Ascending aorta (tissue), 2 donors: ENCODE measurements at places on chromosomes 6 and 20. TPM values are rescaled to one million over a fixed set of nuclear protein-coding genes. Genes with fewer than 3 reads are reported as not detected.

Gene SLC24A3
- total RNA-seq, result 12.9 TPM

Gene CAP2
- total RNA-seq, result 7.1 TPM

DNA sequence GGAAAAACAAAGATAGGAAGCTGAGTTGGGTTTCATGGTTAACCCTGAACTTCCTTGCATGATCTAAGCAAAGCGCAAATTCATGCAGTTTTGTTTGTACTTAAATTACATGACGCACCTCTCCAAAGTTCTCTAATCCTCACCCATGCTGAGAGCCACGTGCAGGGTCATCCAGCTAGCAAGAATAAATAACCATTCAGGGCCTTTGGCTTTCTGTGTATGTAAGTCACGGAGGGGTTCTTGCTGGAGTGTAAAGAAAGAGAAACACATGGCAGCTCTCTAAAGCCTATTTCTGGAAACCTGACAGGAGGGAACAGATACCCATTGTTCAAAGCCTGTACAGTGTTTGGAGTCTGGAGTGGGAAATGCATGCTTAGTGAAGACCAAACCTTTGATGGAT, 171.7 kb upstream of the CCN2 start:
- no peaks in the 10 kb centered on the region for H3K36me3 ChIP-seq
- no peaks in the 10 kb centered on the region for H3K27me3 ChIP-seq
- H3K4me1 ChIP-seq, result no peaks in the 10 kb centered on the region
- no peak overlapping the region for H3K27ac ChIP-seq
- no peak overlapping the region for H3K4me3 ChIP-seq

Gene SULF2
- 194 TPM for total RNA-seq

DNA sequence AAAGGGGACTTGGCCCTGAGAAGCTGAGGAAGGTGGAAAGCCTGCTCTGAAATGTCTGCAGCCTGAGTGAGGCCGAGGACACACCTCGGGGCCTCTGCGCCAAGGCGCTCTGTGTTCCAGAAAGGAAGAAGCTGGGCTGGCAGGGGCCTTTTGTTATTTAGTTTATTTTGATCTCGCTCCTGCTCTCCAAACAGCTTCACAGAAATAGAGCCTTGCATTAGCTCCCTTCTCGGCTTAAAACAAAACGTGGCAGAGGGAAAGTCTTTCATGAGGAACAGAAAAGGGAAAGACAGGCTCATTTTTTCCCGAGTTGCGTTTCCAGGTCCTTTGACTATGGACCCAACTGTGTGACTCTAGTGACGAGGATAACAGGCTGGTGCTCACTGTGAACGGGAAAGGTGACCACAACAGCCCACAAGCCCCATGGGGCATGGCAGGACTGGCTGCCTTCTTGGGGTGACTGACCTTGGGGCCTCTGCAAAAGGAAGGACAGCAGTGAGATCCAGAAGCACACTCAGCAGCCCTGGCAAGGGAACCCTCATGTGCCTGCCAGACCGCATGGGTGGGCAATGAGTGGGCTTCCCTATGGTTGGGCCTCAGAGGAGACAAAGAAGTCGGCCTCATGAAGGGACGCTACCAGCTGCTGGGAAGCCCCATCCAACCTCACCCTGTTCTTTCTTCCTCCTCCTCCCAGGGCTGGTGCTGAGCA, 18.7 kb downstream of the LEMD2 start:
- peaks cover 12% of the 10 kb centered on the region for H3K4me1 ChIP-seq
- peaks cover 31% of the 10 kb centered on the region for H3K36me3 ChIP-seq
- H3K27me3 ChIP-seq, result no peaks in the 10 kb centered on the region
- peak overlapping the region; percentile 92 for H3K27ac ChIP-seq

GRCh38 chr20:61436667-61437279, 184.7 kb downstream of the CDH4 start:
- H3K27ac ChIP-seq, result no peak overlapping the region
- DNase-seq, result no peak
- no peak overlapping the region for H3K4me3 ChIP-seq

Gene FILIP1
- total RNA-seq, result 13.6 TPM

DNA sequence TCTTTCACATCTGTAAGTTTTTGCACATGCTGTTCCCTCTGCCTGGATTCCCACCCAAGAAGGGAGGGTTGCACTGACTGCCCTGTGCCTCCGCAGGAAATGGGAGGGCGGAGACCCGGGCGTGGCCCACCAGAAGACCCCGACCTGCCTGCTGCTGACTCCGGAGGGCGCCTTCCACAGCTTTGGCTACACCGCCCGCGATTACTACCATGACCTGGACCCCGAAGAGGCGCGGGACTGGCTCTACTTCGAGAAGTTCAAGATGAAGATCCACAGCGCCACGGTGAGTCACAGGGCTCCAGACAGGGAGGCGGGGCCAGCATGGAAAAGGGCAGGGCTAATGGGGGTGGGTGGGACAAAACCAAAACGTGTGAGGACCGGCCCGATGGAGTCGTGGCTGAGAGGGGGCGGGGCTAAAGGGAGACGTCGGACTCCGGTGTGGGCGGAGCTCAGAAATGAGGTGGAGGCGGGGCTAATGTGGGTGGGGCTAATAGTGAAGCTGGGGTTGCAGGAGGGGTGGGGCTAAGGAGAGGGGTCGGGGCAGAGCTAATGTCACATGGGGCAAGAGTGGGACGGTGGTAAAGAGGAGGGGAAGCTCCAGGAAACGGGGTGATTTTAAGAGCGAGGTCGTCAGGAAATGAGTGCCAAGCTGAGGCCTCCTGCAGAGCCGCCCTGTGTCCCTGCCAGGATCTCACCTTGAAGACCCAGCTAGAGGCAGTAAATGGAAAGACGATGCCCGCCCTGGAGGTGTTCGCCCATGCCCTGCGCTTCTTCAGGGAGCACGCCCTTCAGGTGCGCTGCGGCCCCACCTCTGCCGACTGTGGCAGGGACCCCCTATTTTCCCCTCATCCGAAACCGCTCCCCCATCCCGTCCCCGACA, 12.6 kb downstream of the HSPA12B start:
- H3K27me3 ChIP-seq, result no peaks in the 10 kb centered on the region
- H3K27ac ChIP-seq, result no peak overlapping the region
- H3K36me3 ChIP-seq, result no peaks in the 10 kb centered on the region

- H3K27me3 ChIP-seq, result no peaks in the 10 kb centered on the region
- DNase-seq, result no peak
- H3K36me3 ChIP-seq, result no peaks in the 10 kb centered on the region
These were observed 110.1 kb upstream of the HDAC2 start for GRCh38 chr6:114080891-114081510.

GRCh38 chr6:5191222-5191621, 69.5 kb downstream of the LYRM4 start:
- H3K4me1 ChIP-seq, result no peaks in the 10 kb centered on the region
- H3K36me3 ChIP-seq, result no peaks in the 10 kb centered on the region
- no peak for DNase-seq
- H3K27ac ChIP-seq, result no peak overlapping the region
- H3K4me3 ChIP-seq, result no peak overlapping the region
- no peaks in the 10 kb centered on the region for H3K27me3 ChIP-seq

GRCh38 chr20:54219751-54220426, 12.0 kb downstream of the PFDN4 start:
- H3K4me1 ChIP-seq, result peaks cover 21% of the 10 kb centered on the region
- no peaks in the 10 kb centered on the region for H3K27me3 ChIP-seq
- no peak overlapping the region for H3K4me3 ChIP-seq
- H3K36me3 ChIP-seq, result peaks cover 11% of the 10 kb centered on the region
- no peak for DNase-seq

Gene NMBR
- not detected for total RNA-seq

DNA sequence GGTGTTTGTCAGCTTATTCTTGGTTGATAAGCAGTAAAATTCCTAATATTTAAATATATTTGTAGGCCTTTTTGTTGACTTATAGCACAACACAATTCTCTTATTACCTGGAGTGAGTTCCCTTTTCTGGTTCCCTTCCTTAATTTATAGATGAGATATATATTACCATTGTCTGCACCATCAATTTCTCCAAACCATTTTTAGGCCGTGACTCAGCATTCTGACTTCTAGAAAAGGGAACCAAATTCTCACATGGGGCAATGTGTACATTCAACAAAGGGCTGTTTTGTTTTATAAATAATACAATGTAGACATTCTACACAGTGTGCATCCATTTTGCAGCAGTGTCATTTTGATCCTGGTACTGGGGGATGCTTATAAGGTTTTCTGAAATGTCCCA, 52.8 kb downstream of the NCOA7 start:
- no peak for DNase-seq
- H3K4me3 ChIP-seq, result no peak overlapping the region
- H3K4me1 ChIP-seq, result no peaks in the 10 kb centered on the region
- H3K36me3 ChIP-seq, result no peaks in the 10 kb centered on the region
- H3K27ac ChIP-seq, result no peak overlapping the region

DNA sequence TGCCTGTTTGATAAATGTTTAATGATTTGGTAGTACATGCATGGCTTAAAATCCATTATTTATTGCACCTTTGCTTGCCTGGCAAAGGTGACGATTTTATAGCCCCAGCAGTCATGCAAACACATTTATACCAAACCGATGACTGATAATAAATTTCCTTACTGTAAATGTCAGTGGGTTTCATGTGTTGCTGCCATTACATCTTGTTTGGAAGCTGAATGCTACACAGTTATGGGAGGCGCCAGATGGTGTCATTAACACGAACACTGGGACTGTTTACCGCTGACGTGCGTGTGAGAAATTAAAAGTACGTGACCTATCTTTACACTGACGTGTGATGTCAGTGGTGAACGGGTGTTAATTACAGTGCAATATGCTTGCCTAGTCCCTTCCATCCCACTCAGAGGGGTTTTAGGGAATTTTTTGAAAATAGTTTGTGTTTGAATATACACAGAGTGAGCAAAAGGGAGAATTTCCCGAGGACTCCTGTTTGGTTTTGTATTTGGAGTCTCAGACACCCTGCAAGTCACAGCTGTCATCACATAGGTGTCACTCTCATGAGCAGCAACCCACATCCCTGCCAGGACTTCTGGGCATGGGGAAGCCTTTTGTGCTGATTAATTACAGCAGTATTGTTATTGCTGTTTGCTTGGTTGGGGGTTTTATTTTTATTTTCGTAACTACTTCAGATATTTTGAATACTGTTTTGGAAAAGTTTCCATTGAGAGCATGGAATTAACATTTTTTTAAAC, 151.8 kb upstream of the INSM1 start:
- no peaks in the 10 kb centered on the region for H3K36me3 ChIP-seq
- no peaks in the 10 kb centered on the region for H3K4me1 ChIP-seq
- H3K27me3 ChIP-seq, result no peaks in the 10 kb centered on the region
- H3K4me3 ChIP-seq, result no peak overlapping the region
- DNase-seq, result no peak

GRCh38 chr6:12967686-12968085, 251.1 kb downstream of the PHACTR1 start:
- no peak for DNase-seq
- no peaks in the 10 kb centered on the region for H3K36me3 ChIP-seq
- peak overlapping the region; percentile 66 for H3K27ac ChIP-seq
- H3K4me3 ChIP-seq, result no peak overlapping the region

- H3K27ac ChIP-seq, result no peak overlapping the region
- H3K36me3 ChIP-seq, result no peaks in the 10 kb centered on the region
- H3K27me3 ChIP-seq, result no peaks in the 10 kb centered on the region
- no peak overlapping the region for H3K4me3 ChIP-seq
- peaks cover 3% of the 10 kb centered on the region for H3K4me1 ChIP-seq
- no peak for DNase-seq
These were observed 105.8 kb downstream of the JARID2 start for GRCh38 chr6:15351631-15352030.

GRCh38 chr6:42748203-42748898, 2.4 kb upstream of the TBCC start:
- H3K27ac ChIP-seq, result peak overlapping the region; percentile 88
- H3K4me1 ChIP-seq, result peaks cover 10% of the 10 kb centered on the region
- no peak for DNase-seq
- no peaks in the 10 kb centered on the region for H3K36me3 ChIP-seq
- H3K4me3 ChIP-seq, result peak overlapping the region; percentile 83

- no peaks in the 10 kb centered on the region for H3K4me1 ChIP-seq
- no peak for DNase-seq
- H3K27me3 ChIP-seq, result no peaks in the 10 kb centered on the region
These were observed 110.3 kb downstream of the CDC5L start for GRCh38 chr6:44497807-44498206.

DNA sequence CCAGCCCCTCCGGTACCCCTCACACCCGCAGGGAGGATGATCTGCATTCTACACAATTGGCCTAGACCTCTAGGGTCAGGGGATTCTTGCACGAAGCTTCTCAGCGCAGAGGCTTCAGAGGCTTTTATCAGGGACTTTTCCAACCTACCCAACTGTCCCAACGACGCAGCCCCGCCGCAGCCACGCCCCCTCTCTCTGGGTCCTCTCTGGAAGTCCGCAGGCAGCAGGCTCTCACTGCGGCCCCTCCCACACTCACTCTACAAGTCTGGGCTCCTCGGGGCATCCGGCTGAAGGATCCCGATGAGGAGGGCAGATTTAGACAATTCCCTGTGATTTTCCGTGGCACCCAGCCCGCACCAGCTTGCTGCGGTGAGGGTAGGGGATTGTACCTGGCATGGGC, 227.7 kb upstream of the RNF24 start:
- DNase-seq, result no peak
- no peaks in the 10 kb centered on the region for H3K4me1 ChIP-seq
- no peak overlapping the region for H3K4me3 ChIP-seq
- no peaks in the 10 kb centered on the region for H3K36me3 ChIP-seq

DNA sequence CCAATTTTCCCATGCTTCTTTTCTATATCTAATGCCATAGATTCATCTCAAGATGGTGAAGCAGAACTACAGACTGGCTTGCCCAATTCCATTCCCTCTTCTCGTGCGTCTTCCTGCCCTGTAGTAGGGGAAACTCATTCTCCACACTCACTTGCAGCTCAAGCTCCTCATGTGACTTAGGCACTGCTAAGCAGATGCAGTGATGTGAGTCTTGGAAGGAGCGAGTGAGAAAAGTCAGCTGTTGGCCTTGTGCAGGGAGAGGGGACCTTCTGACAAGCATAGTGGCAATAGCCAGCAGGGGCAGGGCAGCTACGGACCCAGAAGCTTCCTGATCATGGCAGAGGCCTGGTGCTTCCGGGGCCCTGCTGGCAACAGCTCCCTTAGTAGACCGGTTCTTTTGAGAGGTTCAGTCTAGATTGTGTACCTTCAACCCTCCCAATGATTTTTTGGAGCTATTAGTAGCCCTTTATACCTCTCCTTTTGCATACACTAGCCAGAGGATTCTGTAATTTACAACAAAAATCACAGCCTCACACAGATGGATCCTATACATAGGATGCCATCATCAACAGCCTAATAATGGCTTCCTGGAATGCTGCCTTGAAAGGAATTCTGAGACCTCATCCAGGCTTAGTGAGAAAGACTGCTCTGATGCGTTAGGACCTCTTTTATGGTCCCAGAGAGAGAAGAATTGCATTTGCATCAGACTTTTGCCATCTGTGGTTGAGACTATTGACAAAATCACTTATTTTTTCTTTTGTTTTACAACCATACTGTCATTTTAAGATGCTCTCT, 121.5 kb upstream of the RIPOR2 start:
- H3K4me3 ChIP-seq, result no peak overlapping the region
- H3K36me3 ChIP-seq, result no peaks in the 10 kb centered on the region
- DNase-seq, result no peak
- H3K27me3 ChIP-seq, result no peaks in the 10 kb centered on the region
- no peak overlapping the region for H3K27ac ChIP-seq

- no peak overlapping the region for H3K27ac ChIP-seq
- no peaks in the 10 kb centered on the region for H3K27me3 ChIP-seq
- no peaks in the 10 kb centered on the region for H3K4me1 ChIP-seq
- H3K4me3 ChIP-seq, result no peak overlapping the region
- no peaks in the 10 kb centered on the region for H3K36me3 ChIP-seq
- DNase-seq, result no peak
These were observed 22.6 kb upstream of the ELOVL2 start for GRCh38 chr6:11066505-11067347.
